ENCODE measurements at places on chromosomes 12 and 14. TPM values are rescaled to one million over a fixed set of nuclear protein-coding genes. Genes with fewer than 3 reads are reported as not detected.
A peak's percentile ranks its signal among the peaks of the same experiment; 100 is the strongest.

SIX6 gene
- not detected for total RNA-seq

CFL2 gene
- 55.9 TPM for total RNA-seq

GRCh38 chr12:107593713-107594381 is 91.8 kb upstream of the PWP1 start:
- peaks cover 2% of the 10 kb centered on the region for H3K27me3 ChIP-seq
- H3K27ac ChIP-seq = no peak overlapping the region
- DNase-seq = no peak

DNA sequence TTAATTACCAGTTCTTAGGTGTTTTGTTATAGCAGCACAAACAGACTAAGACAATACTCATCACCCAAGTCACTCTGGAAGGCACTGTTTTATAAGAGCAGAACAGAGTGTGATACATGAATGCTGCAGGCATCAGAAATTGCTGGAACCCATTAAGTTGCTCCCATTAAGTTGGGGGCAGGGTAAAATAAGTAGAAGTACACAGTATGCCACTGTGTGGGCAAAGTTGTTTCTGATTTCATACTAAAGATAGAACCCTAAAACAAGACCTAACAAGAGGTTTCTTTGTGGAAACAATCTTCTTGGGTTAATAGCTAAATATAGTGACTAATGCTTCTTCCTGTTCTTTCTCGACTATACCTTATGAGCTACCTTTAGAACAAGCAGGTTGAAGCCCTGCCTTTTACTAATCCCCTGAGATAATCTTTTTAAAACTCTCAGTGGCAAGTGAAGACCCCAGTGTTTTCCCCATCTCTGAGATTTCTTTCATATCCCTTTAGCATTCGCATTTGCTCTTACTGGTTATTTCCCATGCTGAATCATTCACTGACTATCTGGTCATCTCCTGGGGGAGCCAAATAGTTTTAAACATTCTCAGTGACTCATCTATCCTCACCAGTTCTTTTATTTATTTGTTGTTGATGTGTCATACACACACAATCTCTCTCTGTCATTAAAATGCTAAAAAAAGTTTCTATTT is 52.3 kb downstream of the SOCS2 start:
- no peak overlapping the region for H3K4me3 ChIP-seq
- no peaks in the 10 kb centered on the region for H3K36me3 ChIP-seq
- no peaks in the 10 kb centered on the region for H3K27me3 ChIP-seq
- no peak for DNase-seq

- H3K4me1 ChIP-seq = no peaks in the 10 kb centered on the region
- no peaks in the 10 kb centered on the region for H3K36me3 ChIP-seq
- peaks cover 2% of the 10 kb centered on the region for H3K27me3 ChIP-seq
- H3K27ac ChIP-seq = no peak overlapping the region
- no peak for DNase-seq
Measured at GRCh38 chr12:107461222-107461975, 224.2 kb upstream of the PWP1 start.

SDSL gene
- total RNA-seq = 3.3 TPM

LAG3 gene
- 4.7 TPM for total RNA-seq

BTG1 gene
- 95.1 TPM for total RNA-seq

DNA sequence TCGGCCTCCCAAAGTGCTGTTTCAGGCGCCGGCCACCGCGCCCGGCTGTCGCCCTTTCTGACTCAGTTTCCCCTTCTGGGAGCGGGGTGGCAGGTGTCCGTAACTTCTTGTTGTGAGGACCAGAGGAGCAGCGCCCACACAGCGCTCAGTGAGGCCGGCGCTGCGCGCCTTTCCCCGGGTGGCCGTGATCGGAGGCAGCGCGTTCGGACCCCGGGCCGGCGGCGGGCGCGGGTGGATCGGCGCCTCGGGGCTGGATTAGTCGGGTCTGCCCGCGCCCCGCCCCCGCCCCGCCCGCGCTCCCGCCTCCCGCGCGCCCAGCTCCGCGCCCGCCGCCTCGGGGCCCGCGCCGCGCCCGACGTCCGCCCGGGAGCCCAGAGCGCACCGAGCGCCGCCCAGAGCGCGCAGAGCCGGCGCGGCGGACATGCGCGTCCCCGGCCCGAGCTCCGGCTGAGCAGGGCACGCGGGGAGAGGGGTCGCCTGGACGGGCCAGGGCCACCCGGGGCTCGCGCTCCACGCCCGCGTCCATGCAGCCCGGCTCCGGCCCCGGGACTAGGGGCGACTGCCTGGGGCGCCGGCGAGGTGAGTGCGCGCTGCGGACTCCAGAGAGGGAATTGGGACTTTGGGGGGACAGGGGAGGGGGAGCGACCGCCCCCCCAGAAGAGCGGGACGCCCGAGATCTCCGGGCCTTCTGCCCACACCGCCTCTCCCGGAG is 50.6 kb downstream of the LRCOL1 start:
- peak overlapping the region; percentile 79 for H3K4me3 ChIP-seq
- no peaks in the 10 kb centered on the region for H3K36me3 ChIP-seq
- H3K27ac ChIP-seq = peak overlapping the region; percentile 43
- peaks cover 4% of the 10 kb centered on the region for H3K27me3 ChIP-seq

DNA sequence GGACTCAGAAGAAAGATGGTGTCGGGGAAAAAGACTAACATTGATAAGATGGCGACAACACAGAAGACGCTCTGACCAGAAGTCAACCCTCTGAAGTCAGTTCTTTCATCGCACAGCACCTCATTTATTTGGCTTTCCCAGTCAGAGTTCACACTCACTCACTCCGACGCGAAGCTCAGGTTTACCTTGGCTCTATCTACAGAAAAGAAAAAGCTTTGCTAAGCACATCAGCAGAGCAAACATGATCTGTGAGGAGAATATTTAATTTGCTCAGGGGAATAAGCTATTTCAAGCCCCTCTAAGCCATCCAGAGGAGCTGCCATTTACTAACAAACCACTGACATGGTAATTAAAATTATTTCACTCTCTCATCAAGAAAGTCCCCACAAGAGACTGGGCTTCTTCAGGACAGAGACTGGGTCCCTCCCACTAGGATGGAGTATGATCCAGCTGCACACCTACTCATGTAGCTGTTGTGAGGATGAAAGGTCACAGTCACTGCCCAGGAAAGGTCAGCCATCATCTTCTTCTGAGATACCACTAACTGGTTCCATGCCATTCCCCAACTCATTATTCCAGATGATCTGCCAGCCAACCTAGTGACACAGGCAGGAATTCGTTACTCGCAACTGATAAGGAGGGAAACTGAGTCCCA is 111.4 kb downstream of the TTC7B start:
- peaks cover 4% of the 10 kb centered on the region for H3K36me3 ChIP-seq
- no peak for DNase-seq
- H3K4me1 ChIP-seq = peaks cover 5% of the 10 kb centered on the region
- no peak overlapping the region for H3K27ac ChIP-seq

DNA sequence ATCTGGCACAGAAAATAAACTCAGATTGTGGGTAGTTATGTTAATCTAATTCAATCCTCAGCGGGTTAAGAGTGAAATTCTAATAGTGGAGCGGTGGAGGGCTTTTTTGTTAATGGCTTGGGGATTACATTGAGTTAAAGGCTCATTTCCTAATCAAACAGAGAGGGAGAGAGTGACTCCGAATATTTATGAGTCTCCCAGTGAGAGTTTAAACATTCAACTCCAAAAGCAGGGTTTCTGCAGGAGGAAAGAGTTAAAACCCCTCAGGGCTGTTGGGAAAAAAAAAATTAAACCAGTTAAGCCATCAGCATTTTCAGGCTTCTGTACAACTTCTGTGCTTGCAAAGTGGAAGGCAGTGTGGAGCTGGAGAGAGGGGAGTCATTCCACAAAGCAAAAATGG is 62.1 kb upstream of the ESRRB start:
- H3K36me3 ChIP-seq = no peaks in the 10 kb centered on the region
- H3K4me1 ChIP-seq = peaks cover 38% of the 10 kb centered on the region
- no peak overlapping the region for H3K4me3 ChIP-seq
- H3K27ac ChIP-seq = no peak overlapping the region
- DNase-seq = no peak
- H3K27me3 ChIP-seq = peaks cover 54% of the 10 kb centered on the region

DNA sequence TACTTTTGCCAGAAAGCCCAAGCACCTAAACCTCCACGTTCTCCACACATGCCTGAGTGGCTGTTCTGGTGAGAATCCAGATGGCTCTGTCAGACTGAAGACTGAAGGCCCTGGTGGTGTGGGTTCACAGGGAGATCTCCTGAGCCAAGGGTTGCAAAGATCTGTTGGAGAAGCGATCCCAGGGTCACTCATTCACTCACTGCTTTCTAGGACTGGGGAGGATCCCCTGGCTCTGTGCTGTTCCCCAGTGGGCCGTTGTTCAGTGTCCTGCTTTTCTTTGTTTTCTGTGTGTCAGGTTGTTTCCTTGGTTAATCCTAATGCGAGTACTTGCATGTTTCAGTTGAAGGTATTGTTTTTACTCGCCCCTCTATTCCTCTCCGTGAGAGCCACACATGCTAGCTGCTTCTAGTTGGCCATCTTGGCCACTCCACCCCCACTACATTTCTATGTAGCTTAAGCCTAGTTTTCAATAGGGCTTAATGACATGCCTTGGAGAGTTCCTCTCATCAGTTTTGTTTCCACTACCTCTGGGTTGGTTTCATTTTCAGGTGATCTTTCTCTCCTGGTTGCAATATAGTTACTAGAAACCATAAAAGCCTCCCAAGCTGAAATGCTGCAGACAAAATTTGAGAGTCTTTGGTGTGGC is 144.5 kb upstream of the SLC38A2 start:
- DNase-seq = no peak
- no peaks in the 10 kb centered on the region for H3K27me3 ChIP-seq
- H3K4me3 ChIP-seq = no peak overlapping the region
- no peak overlapping the region for H3K27ac ChIP-seq
- peaks cover 2% of the 10 kb centered on the region for H3K4me1 ChIP-seq

C3AR1 gene
- not detected for total RNA-seq

DNA sequence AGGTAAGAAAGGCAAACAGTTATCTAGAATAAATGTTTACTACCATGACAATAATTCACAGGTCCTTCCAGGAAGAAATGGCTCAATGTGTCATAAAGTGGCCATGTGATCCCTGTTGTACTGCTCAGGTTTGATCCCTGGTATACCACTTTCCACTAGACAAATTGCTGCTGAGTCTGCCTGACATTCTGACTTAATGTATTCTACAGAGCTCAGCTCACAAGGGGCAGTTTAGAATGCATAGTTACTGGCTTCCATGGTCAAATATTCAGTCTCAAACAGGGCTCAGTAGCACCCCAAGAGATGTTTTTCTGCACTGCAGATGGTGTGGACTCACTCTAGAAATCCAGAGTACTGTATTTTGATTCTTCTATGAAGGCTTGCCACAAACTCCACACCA is 21.8 kb downstream of the TSHR start:
- no peak for DNase-seq

GRCh38 chr14:74141703-74142102 is 56.9 kb downstream of the LIN52 start:
- H3K4me3 ChIP-seq = no peak overlapping the region
- no peak overlapping the region for H3K27ac ChIP-seq
- DNase-seq = no peak
- H3K36me3 ChIP-seq = no peaks in the 10 kb centered on the region
- no peaks in the 10 kb centered on the region for H3K27me3 ChIP-seq

DNA sequence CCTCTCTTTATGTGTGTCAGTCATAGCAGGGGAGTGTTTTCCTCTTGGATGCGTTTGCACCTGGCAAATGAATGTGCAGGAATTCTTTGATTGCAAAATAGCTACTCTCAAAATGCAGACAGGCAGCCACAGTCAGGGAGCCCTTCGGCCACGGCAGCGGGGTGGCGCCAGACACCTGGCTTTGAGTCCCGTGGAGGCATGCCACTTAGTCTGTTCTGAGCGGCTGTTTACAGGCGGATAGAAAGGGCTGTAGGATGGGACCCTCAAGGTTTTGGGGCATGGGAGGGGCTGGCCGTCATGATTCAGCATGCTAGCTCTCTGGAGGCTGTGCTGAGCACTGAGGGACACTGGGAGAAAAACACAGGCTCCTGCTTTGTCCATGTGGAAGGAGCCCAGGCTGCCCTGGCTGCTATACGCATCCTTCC is 117.1 kb downstream of the SLC25A47 start:
- H3K27me3 ChIP-seq = no peaks in the 10 kb centered on the region
- no peak overlapping the region for H3K4me3 ChIP-seq
- H3K4me1 ChIP-seq = peaks cover 35% of the 10 kb centered on the region
- peak; percentile 27 for DNase-seq
- H3K36me3 ChIP-seq = no peaks in the 10 kb centered on the region

- H3K4me1 ChIP-seq = peaks cover 6% of the 10 kb centered on the region
- H3K36me3 ChIP-seq = no peaks in the 10 kb centered on the region
- DNase-seq = peak; percentile 53
- peaks cover 78% of the 10 kb centered on the region for H3K27me3 ChIP-seq
- no peak overlapping the region for H3K4me3 ChIP-seq
- H3K27ac ChIP-seq = no peak overlapping the region
Measured at GRCh38 chr14:36604757-36605505, 22.5 kb upstream of the NKX2-8 start.

DNA sequence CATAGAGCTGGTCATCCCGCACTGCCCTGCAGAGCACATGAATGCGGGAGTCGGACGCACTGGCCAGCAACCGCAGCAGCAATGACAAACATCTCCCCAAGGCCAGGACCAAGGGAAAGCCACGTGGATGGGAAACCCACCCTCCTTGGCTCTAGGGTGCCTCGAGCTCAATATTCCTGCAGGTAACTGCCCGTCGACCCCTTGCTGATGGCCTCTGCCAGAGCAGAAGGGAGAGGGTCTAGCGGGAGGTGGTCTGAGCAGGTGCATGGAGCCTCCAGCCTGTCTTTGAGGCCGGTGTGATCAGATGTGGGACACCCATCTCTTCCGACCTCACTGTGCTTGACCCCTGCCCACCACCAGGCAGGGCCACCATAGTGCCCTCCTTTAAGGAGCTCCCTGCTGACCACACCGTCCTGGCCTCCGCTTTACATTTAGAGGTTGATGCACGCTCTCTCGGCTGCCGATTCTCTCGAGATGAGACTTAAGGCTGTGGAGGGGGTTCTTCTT is 89.7 kb downstream of the PIWIL1 start:
- H3K36me3 ChIP-seq = peaks cover 2% of the 10 kb centered on the region
- no peaks in the 10 kb centered on the region for H3K27me3 ChIP-seq

CCDC177 gene
- 7.5 TPM for total RNA-seq

DNA sequence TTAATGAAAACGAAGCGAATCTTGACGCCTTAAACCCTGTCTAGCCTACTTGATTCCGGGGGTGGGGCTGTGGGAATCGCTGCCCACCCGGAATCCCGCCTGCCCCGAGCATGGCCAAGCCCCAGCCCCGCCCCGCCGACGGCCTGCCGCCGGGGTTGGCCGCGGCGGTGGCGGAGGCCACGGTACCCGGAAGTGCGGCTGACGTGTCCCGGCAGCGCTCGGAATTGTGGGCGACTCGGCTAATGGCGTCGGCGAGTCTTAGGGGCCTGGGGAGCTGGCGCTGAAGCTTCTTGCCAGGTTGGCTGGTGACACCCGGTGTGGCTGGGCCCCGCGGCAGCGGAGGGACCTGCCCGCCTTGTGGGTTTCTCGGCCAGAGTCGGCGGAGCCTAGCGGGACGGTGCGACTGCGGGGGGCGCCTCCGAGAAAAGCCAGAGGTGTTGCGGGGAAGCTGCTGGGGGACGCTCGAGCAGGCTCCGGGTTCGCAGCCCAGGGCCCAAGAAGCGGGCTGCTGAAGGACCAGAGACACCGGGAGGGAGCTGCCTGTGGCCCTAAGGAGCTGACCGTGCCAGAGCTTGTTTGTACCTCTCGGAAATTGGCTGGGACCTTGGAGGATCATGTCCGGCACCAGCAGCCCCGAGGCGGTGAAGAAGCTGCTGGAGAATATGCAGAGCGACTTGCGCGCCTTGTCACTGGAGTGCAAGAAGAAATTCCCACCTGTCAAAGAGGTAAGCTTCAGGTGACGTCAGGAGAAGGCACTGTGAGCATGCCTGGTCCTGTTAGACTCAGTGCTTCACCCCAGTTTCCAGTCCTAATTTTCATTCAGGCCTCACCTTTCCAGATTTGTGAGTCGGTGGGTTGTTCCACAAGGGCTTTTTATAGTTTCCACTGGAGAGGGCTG is at the start of gene MON2:
Gene MON2, plus strand, starts transcription at position 233 of the 898 bp plus-strand sequence. Its CDS starts 382 bp downstream, at position 615.
- H3K4me1 ChIP-seq = peaks cover 18% of the 10 kb centered on the region
- H3K27me3 ChIP-seq = no peaks in the 10 kb centered on the region
- peaks cover 2% of the 10 kb centered on the region for H3K36me3 ChIP-seq

Data from neural crest cell (in vitro differentiated cells).